ENCODE measurements at places on chromosomes 5 and 9. TPM values are rescaled to one million over a fixed set of nuclear protein-coding genes. Genes with fewer than 3 reads are reported as not detected.

APBA1 gene
- 2.8 TPM for total RNA-seq

SLC1A3 gene
- 95.4 TPM for total RNA-seq

CNOT8 gene
- 26.3 TPM for total RNA-seq

CFAP77 gene
- total RNA-seq, result 2.9 TPM

GPR151 gene
- total RNA-seq, result not detected

IDNK gene
- total RNA-seq, result 3.4 TPM

ADAM19 gene
- total RNA-seq, result 11.3 TPM

- DNase-seq, result no peak
Measured at GRCh38 chr9:8850914-8851313, 1051.3 kb upstream of the DMAC1 start.

GRCh38 chr5:60178101-60178500, 284.6 kb upstream of the PDE4D start:
- no peak for DNase-seq

DNA sequence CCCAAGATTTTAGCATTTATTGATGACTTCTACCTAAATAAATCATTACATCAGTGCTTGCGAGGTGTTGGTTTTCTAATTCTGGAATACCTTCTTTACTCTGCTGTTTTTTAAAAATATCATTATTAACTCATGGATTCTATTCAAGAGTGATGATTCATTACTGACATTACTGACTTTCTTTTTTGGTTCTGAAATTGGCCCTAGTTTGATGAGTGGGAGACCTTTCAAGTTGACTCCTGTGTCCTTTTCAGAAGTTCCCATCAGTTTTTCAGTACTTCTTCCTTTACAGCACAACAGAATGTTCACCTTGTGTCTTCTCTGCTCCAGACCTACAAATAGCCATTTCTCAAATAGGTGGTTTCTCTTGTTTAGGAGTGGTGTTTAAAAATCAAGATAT, 114.1 kb downstream of the PCSK5 start:
- no peak for DNase-seq

GRCh38 chr9:34451545-34451944, 6.8 kb downstream of the FAM219A start:
- no peak for DNase-seq

DNA sequence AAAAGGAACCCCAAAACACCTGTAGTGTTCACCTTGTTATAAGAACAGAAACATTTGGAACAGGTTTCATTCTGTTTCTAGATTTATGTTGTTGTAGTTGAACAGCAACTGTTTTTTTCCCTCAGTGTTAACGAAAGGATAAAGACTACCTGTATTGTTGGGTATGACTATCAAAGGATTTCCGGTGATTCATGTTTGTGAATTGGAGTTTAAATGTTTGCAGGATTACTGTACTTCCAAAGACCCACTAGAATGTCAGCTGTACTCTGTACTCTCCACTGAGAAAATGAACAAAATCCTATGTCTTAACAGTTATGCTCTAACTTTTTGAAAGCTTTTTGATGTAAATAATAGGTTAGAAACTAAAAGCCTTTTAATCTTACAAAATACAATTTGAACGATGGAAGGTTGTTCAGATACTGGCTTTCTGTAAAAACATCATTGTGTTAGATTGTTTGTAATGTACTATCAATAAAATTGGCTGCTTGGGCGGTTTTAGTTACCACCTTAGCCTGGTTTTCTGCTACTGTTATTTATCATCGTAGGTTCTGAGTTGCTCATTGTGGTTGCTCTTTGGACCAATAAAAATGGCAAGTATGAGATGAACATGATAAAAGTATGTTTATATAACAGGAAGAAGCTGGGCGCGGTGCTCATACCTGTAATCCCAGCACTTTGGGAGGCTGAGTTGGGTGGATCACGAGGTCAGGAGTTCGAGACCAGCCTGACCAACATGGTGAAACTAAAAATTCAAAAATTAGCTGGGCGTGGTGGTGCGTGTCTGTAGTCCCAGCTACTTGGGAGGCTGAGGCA, 44.1 kb downstream of the DCP2 start:
- no peak for DNase-seq

DNA sequence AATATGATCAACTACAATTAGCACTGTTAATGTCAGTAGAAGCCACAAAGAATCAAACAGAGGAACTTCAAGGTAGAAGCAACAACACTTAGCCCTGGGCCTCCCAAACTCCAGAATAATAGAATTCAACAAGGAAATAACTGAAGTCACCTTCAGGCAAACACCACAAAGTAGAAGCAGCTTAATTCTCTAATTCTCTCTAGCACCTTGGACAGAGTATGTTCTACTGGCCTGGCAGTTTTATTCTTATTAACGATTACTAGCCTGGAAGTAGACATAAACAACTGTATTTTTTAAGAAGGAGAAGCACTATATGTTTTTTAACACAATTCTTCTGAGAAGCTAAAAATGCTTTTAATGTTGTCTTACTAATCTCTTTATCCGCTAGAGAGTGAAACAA, 911.9 kb downstream of the DTWD2 start:
- no peak for DNase-seq

GRCh38 chr5:18699681-18700080, 1065.4 kb downstream of the TAF11L14 start:
- DNase-seq, result no peak

DNA sequence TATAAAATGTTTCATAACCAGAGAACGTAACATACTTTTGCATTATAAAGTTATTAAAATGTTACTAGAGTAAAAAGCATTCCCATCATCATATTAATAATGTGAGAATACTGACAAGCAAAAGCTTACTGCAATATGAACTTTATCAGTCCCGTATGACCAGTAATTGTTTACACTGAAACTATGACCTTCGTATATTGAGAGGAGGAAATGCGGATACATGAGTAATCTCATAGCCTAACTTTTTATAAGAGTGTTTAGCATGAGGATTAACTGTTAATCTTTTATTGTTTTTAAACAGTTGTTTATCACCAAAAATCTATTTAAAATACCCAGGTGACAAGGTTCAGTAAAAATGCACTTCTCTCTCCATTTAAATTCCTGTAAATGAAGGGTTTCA, 272.4 kb downstream of the SLF1 start:
- no peak for DNase-seq

DNA sequence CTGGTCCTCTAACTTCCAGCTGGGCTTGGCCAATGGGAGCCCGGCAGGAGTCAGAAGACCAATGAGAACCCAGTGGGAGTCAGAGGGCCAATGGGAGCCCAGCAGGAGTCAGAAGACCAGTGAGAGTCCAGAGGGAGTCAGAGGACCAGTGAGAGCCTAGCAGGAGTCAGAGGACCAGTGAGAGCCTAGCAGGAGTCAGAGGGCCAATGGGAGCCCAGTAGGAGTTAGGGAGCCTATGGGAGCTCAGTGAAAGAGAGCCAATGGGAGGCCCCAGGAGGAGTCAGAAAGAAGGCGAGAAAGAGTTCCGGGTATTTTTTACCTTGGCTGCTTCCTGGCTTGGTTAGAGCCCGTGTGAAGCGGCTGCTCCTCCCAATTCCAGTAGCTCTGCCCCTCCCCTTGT, 191.0 kb downstream of the GABBR2 start:
- no peak for DNase-seq

GRCh38 chr9:14608540-14608939, 84.7 kb downstream of the ZDHHC21 start:
- DNase-seq, result no peak

DNA sequence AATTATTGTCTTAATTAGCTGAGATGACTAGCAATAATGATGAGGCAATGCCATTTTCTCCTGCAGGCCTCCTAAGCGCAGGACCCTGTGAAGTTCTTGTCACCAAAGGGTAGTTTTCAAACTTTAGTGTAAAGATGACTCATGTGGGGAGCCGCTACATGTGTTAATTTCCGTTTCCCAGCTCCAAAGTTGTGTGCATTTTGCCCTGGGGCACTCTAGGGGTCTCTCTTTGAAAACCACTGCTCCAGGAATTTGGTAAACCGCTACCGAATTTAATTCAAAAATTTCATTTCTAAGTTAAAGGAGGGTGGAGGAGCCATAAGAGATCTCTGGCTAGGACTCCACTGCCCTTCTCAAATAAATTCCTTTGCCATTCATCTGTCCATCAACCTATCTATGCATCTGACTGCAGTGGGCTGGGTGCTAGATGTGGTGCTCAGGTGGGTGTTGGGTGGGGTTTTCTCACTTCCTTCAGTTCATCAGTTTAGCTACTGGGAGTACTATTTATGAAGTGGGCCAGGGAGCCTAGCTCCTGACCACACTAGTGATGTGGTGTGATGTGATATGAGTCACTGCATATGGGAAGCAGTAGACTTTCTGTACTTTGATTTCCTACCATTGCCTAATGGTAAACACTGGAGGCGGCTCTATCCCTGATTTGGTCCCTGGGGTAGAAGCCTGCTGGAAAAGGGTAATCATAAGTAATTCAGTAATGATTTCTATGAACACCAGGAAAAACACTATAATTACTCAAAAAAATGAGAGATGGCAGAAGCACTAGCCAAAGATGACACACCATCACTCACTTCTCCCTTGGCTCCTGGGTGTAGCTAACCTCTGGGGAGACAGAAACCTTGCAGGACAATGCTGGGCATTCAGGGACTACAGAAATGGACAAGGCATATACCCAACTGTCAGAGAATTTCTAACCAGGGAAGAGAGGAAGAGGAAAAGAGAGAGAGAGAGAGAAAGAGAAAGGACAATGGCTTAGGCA, 4.0 kb upstream of the ZSWIM6 start:
- DNase-seq, result no peak

- no peak for DNase-seq
Measured at GRCh38 chr5:137440795-137441194, 58.3 kb downstream of the SPOCK1 start.

GRCh38 chr5:9401786-9402472, 143.9 kb downstream of the SEMA5A start:
- no peak for DNase-seq

DNA sequence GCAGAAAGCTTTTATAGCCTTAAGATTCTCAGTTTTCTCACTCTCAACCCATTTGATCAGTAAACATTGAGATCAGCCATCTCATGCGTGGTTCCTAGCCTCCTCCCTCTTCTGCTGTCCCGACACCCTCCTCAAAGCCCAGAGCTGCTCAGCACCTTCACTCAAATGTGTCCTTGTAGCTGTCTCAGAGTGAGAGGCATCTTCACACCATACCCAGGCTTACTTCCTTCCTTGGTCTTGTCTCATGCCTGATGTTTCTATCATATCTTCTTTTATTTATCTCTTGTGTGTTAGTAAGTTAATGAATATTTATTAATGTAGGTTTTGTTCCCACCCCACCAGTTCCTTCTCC, 72.4 kb upstream of the SNX2 start:
- DNase-seq, result no peak

Data from Right ventricle myocardium inferior (tissue), 1 donor.